ENCODE measurements at places on chromosomes 3 and 15. TPM values are rescaled to one million over a fixed set of nuclear protein-coding genes. Genes with fewer than 3 reads are reported as not detected.

DNA sequence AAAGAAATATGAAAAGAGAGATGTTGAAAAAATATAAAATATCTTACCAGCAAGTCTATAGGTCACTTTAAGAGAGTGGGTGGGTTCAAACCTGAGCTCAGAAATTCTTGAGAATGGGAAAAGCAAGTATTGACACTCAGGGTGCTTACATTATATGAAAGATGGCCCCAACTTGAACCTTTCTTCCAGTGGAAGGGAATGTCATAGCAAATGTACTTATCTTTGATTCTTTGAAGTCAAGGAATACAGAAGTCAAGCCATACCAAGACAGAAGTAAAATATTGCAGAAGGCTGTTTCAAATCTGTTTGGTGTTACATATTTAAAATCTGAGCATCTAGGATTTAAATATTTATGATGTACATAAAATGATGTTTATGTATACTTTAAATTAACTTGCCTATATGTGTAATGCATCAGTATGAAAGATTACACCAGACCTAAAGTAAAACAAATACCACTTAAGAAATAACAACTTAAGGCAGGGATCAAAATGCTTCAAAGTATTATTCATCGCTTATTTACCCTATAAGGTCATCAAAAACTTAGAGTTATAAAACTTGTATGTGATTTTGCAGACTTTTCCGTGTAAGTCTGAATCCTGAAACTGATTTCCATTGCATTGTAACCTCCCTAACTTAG, 8.7 kb downstream of the MME start:
- H3K36me3 ChIP-seq, result peaks cover 12% of the 10 kb centered on the region
- no peak overlapping the region for H3K4me3 ChIP-seq
- H3K27ac ChIP-seq, result no peak overlapping the region
- H3K4me1 ChIP-seq, result no peaks in the 10 kb centered on the region
- H3K27me3 ChIP-seq, result no peaks in the 10 kb centered on the region
- no peak for DNase-seq

GRCh38 chr3:145094355-145094941, 1066.5 kb downstream of the PLOD2 start:
- H3K4me3 ChIP-seq, result no peak overlapping the region
- no peaks in the 10 kb centered on the region for H3K4me1 ChIP-seq
- no peak for DNase-seq
- H3K36me3 ChIP-seq, result no peaks in the 10 kb centered on the region
- no peaks in the 10 kb centered on the region for H3K27me3 ChIP-seq
- H3K27ac ChIP-seq, result no peak overlapping the region

Gene GOLGA8T
- total RNA-seq, result not detected

DNA sequence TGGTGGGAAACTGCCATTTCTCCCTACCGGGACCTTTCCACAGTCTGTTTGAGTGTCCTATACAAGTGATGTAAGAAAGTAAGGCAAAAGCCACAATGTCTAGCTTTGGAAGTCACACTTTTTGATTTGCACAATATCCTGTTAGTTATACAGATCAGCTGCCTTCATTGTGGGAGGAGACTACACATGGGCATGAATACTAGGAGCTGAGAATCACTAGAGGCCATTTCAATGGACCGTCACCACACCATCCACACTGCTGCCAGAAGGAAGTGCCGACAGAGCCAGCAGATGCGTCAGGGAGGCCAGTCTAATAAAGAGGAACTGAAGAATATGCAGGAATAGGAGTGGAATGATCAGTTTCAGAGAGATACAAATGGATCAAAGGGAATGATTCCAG, 65.8 kb downstream of the SCN11A start:
- DNase-seq, result no peak
- no peaks in the 10 kb centered on the region for H3K36me3 ChIP-seq
- no peaks in the 10 kb centered on the region for H3K4me1 ChIP-seq
- no peaks in the 10 kb centered on the region for H3K27me3 ChIP-seq
- no peak overlapping the region for H3K27ac ChIP-seq
- H3K4me3 ChIP-seq, result no peak overlapping the region

Gene CCRL2
- 0.76 TPM for total RNA-seq

DNA sequence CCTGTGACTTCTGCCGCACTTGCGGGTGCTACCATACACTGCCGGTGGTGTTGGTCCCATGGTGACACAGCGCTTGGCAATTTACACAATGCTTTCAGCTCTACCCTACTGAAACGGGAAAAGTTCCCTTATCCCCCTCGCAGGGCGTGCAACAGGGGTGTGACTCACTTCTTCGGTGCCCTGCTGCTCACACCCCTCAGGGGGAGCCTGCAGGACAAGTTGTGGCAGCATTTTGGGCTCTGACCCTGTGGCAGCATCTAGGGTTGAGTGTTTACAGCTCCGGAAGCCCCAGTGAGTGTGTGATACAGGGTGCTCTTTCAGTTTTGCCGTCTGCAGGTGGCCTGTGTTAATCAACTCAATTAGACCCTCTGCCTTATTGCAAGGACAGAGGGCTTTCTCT, 324.7 kb upstream of the RGMA start:
- no peaks in the 10 kb centered on the region for H3K4me1 ChIP-seq
- H3K27ac ChIP-seq, result no peak overlapping the region
- no peaks in the 10 kb centered on the region for H3K27me3 ChIP-seq

Gene CFAP100
- not detected for total RNA-seq

- H3K36me3 ChIP-seq, result no peaks in the 10 kb centered on the region
- H3K27ac ChIP-seq, result no peak overlapping the region
- H3K4me3 ChIP-seq, result no peak overlapping the region
- DNase-seq, result no peak
- H3K27me3 ChIP-seq, result no peaks in the 10 kb centered on the region
Measured at GRCh38 chr15:68538311-68538710, 40.5 kb upstream of the CORO2B start.

Gene SGO1
- total RNA-seq, result 0.66 TPM

Data from right lobe of liver (tissue), 6 donors.